ENCODE measurements at places on chromosomes 11 and 22. TPM values are rescaled to one million over a fixed set of nuclear protein-coding genes. Genes with fewer than 3 reads are reported as not detected.

Gene MMP27
- not detected for total RNA-seq

DNA sequence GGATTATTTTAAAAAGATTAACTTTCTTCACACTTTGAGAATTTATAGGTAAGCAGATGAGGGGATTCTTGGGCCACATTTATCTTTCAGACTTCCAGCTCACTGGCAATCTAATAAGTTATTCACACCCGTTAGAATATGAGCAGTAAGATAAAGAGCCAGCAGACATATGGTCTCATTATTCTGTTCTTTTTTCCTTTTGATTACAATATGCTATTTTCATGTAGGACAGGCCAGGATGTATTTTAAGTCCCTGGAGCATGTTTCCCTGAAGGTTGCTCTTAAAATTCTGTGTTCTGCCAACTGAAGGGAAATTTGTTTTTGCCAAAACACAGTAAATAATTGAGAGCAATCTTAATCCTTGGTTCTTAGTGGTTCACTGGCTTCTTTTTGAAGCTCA is 22.2 kb downstream of the PDHX start:
- DNase-seq, result no peak

Gene UBASH3B
- 34.1 TPM for total RNA-seq

DNA sequence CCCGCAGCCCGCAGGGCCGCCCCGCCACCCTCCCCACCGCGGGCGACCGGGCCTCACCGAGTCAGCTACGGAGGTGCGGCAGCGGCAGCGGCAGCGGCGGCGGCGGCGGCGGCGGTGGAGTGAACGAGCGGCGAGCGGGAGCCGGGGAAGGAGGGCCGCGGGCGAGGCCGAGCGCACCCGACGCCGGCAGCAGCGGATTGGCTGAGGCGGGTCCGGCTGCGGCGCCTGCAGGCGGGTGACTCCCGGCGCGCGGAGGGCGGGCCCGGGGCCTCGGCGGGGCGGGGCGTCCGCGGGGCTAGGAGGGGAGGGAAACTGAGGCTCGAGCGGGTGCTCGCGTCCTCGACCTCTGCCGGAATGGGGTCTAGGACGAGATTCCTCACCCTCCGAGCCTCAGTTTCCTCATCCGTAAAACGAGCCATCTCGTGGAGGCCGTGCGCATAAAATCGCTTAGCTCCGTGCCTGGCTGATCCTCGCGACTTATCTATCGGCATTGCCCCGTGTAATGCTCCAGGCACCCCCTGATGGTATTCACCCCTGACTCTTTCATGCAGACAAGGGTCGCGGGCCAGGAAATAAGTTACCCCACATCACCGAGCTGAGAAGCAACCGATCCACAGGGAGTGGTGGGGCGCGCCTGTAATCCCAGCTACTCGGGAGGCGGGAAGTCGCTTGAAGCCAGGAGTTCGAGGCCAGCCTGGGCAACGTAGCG is at the start of gene CPT1A:
CPT1A (minus strand) TSS at position 199 of the 709 bp plus-strand sequence. CDS start 26,442 bp downstream, outside the sequence.
- peak; percentile 51 for DNase-seq

DNA sequence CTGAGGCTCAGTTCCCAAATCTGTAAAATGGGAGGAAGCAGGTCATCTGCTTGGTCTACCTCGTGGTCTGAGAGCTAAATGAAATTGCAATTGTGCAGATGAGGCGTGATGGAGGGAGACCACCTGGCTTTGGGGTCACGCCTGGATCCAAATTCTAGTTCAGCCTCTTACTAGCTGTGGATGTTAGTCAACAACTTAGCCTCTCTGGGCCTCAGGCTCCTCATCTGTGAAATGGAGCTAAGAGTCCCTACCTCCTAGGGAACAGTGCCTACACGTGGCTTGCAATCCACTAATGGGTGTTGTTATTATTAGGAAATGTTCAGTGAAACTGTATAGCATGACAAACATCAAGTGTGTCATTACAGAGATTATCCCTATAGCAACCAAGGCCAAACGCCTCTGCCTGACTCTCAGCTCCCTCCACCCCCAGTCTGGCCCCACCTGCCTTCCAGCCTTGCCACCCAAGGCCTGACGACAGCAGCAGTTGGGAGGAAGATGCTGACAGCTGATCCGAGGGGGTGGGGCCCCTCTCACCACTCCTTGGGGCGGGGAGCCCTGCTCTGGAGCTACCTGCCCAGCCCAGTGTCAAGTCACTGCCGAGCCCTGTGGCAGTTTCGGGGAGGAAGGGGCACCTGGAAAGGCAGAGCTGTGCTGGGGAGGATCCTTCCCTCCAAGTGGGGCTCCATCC is 1.7 kb upstream of the RHOD start:
- DNase-seq, result no peak

Gene LARGE2
- 7.1 TPM for total RNA-seq

- DNase-seq, result no peak
These were observed 25.2 kb downstream of the GTF2H1 start for GRCh38 chr11:18347471-18348125.

DNA sequence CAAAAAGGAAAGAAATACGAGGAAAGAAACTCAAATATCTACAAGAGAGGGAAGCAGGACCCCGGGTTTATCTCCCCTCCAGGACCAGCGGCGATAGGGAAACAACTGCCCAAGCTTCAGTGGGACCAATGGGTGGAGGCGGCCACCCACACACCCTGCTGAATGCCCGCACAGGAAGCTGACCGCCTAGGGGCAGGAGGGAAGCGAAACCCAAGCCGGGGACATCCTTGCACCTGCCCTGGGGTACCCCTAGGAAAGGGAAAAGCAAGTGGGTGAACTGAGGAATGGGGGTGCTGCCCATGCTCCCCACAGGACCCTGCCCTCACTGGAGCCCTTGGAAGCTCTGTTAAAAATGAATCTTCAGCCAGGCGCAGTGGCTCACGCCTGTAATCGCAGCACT is 27.6 kb upstream of the HMOX1 start:
- DNase-seq, result no peak

GRCh38 chr11:113446112-113446511 is 29.1 kb downstream of the DRD2 start:
- no peak for DNase-seq

Gene CD59
- total RNA-seq, result 34.3 TPM

GRCh38 chr11:31651208-31651607 is 141.6 kb downstream of the ELP4 start:
- DNase-seq, result no peak

Gene FXYD6
- total RNA-seq, result not detected

DNA sequence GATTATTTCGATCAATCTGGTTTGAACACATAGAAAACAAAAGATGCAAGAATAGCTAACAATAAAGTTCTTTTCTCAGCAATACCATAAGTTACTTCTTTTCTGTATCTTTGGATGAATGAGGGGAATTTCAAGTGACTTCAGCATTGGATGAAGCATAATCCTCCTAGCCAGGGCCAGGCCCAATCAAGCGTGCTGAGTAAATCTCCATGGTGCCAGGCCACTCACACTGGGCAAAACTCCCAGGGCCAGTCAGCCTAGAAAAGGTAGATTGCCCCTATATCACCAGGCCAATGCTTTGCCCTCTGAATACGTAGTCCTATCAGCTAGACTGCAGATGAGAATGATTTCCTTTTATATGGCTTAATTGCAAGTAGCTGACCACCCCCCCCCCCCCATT is 6.0 kb downstream of the CNTF start:
- no peak for DNase-seq

Gene PTPRCAP
- 282 TPM for total RNA-seq

DNA sequence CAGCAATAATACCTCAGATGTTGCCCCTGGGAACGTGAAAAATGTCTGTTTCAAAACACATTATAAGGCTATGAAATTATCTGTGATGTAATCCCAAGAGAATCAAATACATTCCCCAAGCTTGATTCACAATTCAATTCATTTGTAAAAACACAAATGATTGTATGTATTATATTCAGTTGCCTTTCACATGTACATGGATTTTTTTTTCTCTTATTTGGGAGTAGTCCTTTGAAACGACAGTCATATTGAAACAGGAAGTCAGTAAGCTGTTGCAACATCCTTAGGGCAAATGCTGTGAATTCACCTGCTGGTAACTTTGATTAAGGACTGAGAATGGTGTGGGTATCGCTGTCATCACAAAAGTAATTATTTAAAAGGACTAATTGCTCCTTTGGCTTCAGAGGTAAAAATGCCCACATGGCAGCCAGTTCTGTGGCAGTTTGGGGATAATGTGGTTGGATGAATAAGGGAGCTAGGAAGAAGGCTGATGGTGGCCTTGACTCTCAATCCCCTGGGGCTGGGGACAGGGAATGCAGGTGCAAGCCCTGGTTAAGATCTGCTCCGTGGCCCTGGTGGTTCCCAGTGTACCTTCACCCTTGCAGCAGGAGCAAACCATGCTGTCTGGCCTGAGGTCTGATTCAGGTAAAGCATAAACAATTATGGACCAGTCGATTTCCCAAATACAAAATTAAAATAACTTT is 13.2 kb downstream of the EHF start:
- no peak for DNase-seq

Measured in T-cell (primary cell).